ENCODE measurements at places on chromosomes 2 and 18.
A peak's percentile ranks its signal among the peaks of the same experiment; 100 is the strongest.

DNA sequence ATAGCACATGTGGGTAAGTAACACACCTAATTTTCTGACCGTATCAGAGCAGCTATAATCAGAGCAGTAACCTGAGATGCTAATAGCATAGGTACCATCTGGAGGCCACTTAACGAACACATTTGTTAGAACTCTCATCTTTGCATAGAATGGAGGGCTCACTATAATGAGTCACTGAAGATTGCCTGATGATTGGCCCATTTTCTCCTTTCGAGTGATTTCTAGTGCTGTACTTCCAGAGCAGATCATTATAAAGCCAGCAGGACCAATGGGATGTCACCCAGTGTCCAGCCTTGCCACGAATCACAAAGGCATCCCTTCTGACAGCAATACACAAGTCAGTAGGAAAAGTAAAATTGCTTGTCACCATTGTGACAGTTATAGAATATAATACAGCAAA lies 81.7 kb upstream of the REV1 start:
- DNase-seq, result peak; percentile 78

GRCh38 chr2:69890881-69891280 lies 2.9 kb upstream of the SNRNP27 start:
- DNase-seq, result no peak

DNA sequence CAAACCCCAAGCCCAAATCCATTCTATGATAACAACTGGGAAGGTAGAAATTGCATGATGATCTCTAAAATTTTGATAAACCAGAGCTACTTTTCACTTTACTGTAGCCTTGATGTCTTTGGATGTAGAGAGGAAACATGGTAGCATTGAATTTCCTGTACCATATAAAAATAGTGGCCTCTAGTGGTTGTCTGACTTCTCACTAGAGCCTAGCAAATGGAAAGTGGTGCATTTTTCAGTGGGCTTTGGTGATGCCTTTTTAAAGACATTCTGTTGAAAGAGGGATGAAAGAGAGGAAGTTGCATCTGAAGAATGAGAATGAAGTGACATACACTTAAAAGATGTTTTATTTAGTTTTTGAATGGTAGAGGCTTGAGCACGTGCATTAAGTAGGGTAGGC lies 662.2 kb downstream of the XIRP2 start:
- DNase-seq, result no peak

DNA sequence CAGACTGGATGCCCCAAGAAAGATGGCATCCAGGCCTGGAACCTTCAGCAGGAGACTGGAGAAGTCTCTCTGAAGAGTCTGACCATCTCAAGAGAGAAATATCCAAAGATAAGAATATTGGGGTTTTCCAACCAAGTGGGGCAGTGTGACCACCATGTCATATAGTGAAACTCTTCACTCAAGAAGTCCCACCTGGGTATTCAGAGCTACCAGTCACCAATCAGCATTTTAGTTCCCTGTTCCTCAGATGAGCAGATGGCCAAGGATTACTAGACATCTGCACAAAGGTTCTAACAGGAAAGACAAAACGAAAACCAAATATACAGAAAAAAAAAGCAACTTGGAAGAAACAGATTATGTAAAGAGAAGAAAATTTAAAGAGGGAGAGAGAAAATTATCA lies 38.5 kb upstream of the CXCR4 start:
- DNase-seq, result no peak

DNA sequence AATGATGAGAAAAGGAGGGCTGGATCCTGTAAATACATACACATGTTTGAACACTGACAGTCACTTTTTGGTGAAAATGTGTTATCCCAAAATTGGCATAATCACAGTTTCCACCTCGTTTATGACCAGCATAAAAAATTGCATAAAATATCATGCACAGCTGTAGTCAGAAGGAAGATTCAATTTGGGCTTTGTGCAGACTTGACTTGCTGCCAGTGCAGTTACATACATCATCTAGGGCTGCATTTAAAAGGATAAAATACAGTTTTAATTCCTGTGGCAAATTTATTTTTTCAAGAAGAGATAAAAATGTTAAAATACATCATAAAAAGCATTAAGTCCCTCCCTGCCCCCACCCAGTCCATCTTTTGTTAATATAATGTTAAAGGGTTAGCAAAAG lies 103.8 kb downstream of the VWC2L start:
- DNase-seq, result no peak

GRCh38 chr18:33839452-33840211 lies 261.6 kb downstream of the ASXL3 start:
- peak; percentile 85 for DNase-seq

GRCh38 chr18:75211626-75211952 lies 992 bp downstream of the TSHZ1 start:
- DNase-seq, result peak; percentile 68
